ENCODE measurements at places on chromosomes 3 and 15. TPM values are rescaled to one million over a fixed set of nuclear protein-coding genes. Genes with fewer than 3 reads are reported as not detected.

The LYZL4 gene
- not detected for total RNA-seq

The JMJD7 gene
- total RNA-seq: 22.8 TPM

The PRICKLE2 gene
- total RNA-seq: not detected

The STOML1 gene
- total RNA-seq: 10.9 TPM

The FAM3D gene
- total RNA-seq: not detected

The CCDC80 gene
- total RNA-seq: not detected

The STRC gene
- total RNA-seq: 0.52 TPM

The MEX3B gene
- 0.63 TPM for total RNA-seq

The ELP6 gene
- total RNA-seq: 53.0 TPM

The CASR gene
- total RNA-seq: not detected
